Cardiac atrium fibroblast (primary cell): ENCODE measurements at places on chromosomes 1 and 21. TPM values are rescaled to one million over a fixed set of nuclear protein-coding genes. Genes with fewer than 3 reads are reported as not detected.

PDXK gene
- 78.7 and 87.5 TPM in 2 replicates for total RNA-seq

AGT gene
- 0.16 TPM in 1 of 2 replicates, not detected in the other for total RNA-seq

OR2M3 gene
- total RNA-seq: not detected in 2 replicates

GNAT2 gene
- total RNA-seq: 9.0 TPM in 1 of 2 replicates, not detected in the other

LPAR3 gene
- 1.3 TPM in 1 of 2 replicates, not detected in the other for total RNA-seq

SELP gene
- 0.54 TPM in 1 of 2 replicates, not detected in the other for total RNA-seq

MARK1 gene
- 0.16 and 1.8 TPM in 2 replicates for total RNA-seq

CREB3L4 gene
- total RNA-seq: 1.8 and 2.9 TPM in 2 replicates

TMEM82 gene
- not detected in 2 replicates for total RNA-seq

DCDC2B gene
- not detected in 2 replicates for total RNA-seq

FHL3 gene
- total RNA-seq: 29.2 and 45.7 TPM in 2 replicates

KRTAP21-2 gene
- not detected in 2 replicates for total RNA-seq

CRABP2 gene
- total RNA-seq: 2.1 and 2.5 TPM in 2 replicates

TENT5C gene
- total RNA-seq: 0.32 and 0.54 TPM in 2 replicates

TRIM46 gene
- 0.97 and 1.1 TPM in 2 replicates for total RNA-seq

IGSF3 gene
- total RNA-seq: 6.0 and 7.4 TPM in 2 replicates

CRYBG2 gene
- total RNA-seq: not detected in 2 replicates

AVPR1B gene
- not detected in 2 replicates for total RNA-seq

LHX8 gene
- not detected in 2 replicates for total RNA-seq

TMOD4 gene
- total RNA-seq: not detected in 2 replicates

GBP7 gene
- not detected in 2 replicates for total RNA-seq

PRRX1 gene
- 46.5 and 62.1 TPM in 2 replicates for total RNA-seq

LRRC3 gene
- 3.6 and 3.7 TPM in 2 replicates for total RNA-seq

LRRC39 gene
- 0.18 TPM in 1 of 2 replicates, not detected in the other for total RNA-seq

FCAMR gene
- total RNA-seq: not detected in 2 replicates

SLAMF7 gene
- not detected in 2 replicates for total RNA-seq

MAEL gene
- total RNA-seq: 0.18 TPM in 1 of 2 replicates, not detected in the other

TNFRSF9 gene
- total RNA-seq: 0.81 TPM in 1 of 2 replicates, not detected in the other

RNF223 gene
- not detected in 2 replicates for total RNA-seq

FCMR gene
- total RNA-seq: 1.8 and 8.1 TPM in 2 replicates

INSRR gene
- total RNA-seq: not detected in 2 replicates

CAMK1G gene
- total RNA-seq: not detected in 2 replicates

PRKAA2 gene
- under 0.01 and 0.16 TPM in 2 replicates for total RNA-seq

SLAMF8 gene
- not detected in 2 replicates for total RNA-seq

ANKRD35 gene
- 1.1 and 1.3 TPM in 2 replicates for total RNA-seq

GJA8 gene
- total RNA-seq: not detected in 2 replicates

CYP4A22 gene
- not detected in 2 replicates for total RNA-seq

LCE1F gene
- not detected in 2 replicates for total RNA-seq

OR2T4 gene
- not detected in 2 replicates for total RNA-seq

DHCR24 gene
- total RNA-seq: 67.5 and 136 TPM in 2 replicates

ELF3 gene
- total RNA-seq: not detected in 2 replicates

FLG2 gene
- not detected in 2 replicates for total RNA-seq

CNIH3 gene
- total RNA-seq: 0.18 and 1.6 TPM in 2 replicates
